ENCODE measurements at places on chromosomes 2 and 18.

DNA sequence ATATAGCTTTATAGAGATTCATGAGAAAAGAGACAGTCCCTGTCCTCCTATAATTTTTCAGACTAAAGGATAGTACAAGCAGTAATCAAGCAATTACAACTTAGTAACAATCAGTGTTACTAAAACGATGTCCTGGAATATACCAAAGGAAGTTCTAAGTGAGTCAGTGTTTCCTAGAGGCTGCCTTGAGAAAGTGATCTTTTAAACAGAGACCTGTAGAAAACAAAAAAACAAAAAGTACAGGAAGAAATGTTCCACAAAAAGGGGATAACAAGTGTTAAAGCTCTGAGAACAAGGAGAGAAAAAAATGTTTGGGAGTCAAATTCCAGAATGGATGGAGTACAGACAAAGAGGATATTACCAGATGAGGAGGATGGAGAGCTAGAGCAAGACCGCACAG, 556.4 kb downstream of the ERBB4 start:
- H3K4me1 ChIP-seq: no peaks in the 10 kb centered on the region
- no peaks in the 10 kb centered on the region for H3K36me3 ChIP-seq
- H3K27ac ChIP-seq: no peak overlapping the region
- no peak overlapping the region for H3K4me3 ChIP-seq
- DNase-seq: no peak

- DNase-seq: no peak
- no peaks in the 10 kb centered on the region for H3K36me3 ChIP-seq
- no peaks in the 10 kb centered on the region for H3K4me1 ChIP-seq
- no peaks in the 10 kb centered on the region for H3K27me3 ChIP-seq
These were observed 335.2 kb downstream of the LPIN1 start for GRCh38 chr2:12081481-12082210.

GRCh38 chr2:234865040-234865439, 86.8 kb upstream of the SH3BP4 start:
- H3K4me1 ChIP-seq: peaks cover 25% of the 10 kb centered on the region
- H3K27ac ChIP-seq: no peak overlapping the region
- DNase-seq: no peak
- H3K36me3 ChIP-seq: no peaks in the 10 kb centered on the region
- no peak overlapping the region for H3K4me3 ChIP-seq

GRCh38 chr2:120320318-120320851, 25.6 kb upstream of the INHBB start:
- no peaks in the 10 kb centered on the region for H3K27me3 ChIP-seq
- no peak for DNase-seq
- H3K27ac ChIP-seq: no peak overlapping the region
- H3K36me3 ChIP-seq: no peaks in the 10 kb centered on the region
- H3K4me1 ChIP-seq: peaks cover 11% of the 10 kb centered on the region

GRCh38 chr18:45284174-45284573, 331.1 kb upstream of the SLC14A2 start:
- no peak for DNase-seq
- no peaks in the 10 kb centered on the region for H3K36me3 ChIP-seq
- H3K27ac ChIP-seq: no peak overlapping the region
- no peaks in the 10 kb centered on the region for H3K4me1 ChIP-seq

GRCh38 chr2:204888222-204888621, 342.9 kb downstream of the PARD3B start:
- no peaks in the 10 kb centered on the region for H3K27me3 ChIP-seq
- no peaks in the 10 kb centered on the region for H3K4me1 ChIP-seq
- H3K27ac ChIP-seq: no peak overlapping the region
- H3K36me3 ChIP-seq: no peaks in the 10 kb centered on the region
- no peak overlapping the region for H3K4me3 ChIP-seq

GRCh38 chr18:33821503-33821902, 243.5 kb downstream of the ASXL3 start:
- H3K36me3 ChIP-seq: no peaks in the 10 kb centered on the region
- H3K4me1 ChIP-seq: no peaks in the 10 kb centered on the region
- H3K27me3 ChIP-seq: no peaks in the 10 kb centered on the region
- no peak overlapping the region for H3K4me3 ChIP-seq
- no peak overlapping the region for H3K27ac ChIP-seq
- DNase-seq: no peak

- H3K27me3 ChIP-seq: no peaks in the 10 kb centered on the region
- no peak for DNase-seq
- no peak overlapping the region for H3K27ac ChIP-seq
These were observed 52.8 kb upstream of the IL1RL1 start for GRCh38 chr2:102258386-102259074.

DNA sequence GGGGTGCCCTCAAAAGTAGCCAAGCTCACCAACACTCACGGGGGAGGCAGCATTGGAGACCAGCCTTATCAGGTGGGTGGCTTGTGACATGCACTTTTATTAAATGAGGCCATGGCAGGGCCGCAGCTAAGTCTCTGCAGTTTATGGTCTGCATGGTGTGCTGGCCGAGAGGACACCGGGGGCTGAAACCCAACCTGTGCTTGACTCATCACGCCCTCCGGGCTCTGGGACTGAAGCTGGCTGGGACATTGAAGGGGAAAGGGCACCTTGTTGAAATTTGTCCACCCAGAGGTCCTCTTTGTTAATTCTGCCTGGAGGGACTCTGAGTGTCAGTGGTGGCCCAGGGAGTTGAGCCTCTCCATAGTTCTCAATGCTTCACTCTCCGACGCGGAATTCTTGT, 17.7 kb upstream of the NTSR2 start:
- DNase-seq: no peak
- no peaks in the 10 kb centered on the region for H3K36me3 ChIP-seq
- H3K27me3 ChIP-seq: no peaks in the 10 kb centered on the region
- H3K27ac ChIP-seq: no peak overlapping the region
- no peak overlapping the region for H3K4me3 ChIP-seq
- peaks cover 15% of the 10 kb centered on the region for H3K4me1 ChIP-seq

DNA sequence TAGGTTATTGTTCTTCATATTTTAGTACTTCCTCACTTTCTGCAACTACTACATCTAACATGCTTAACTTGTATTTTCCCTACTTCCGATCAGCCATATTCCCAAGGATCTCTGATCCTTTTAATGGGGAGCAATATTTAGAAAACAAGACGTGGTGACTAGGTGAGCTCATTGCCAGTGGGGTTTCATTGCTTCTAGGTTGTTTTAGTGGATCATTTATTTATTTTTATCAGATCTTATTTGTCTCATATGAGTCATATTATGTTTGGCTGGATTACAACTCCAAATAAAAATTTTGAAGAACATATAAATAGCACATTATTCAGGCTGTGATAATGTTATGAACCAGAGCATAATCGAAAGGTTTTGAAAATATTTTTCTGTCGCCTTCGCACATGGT, 480.9 kb upstream of the TMEFF2 start:
- no peak for DNase-seq
- no peaks in the 10 kb centered on the region for H3K4me1 ChIP-seq
- H3K27ac ChIP-seq: no peak overlapping the region
- no peak overlapping the region for H3K4me3 ChIP-seq
- H3K36me3 ChIP-seq: no peaks in the 10 kb centered on the region

DNA sequence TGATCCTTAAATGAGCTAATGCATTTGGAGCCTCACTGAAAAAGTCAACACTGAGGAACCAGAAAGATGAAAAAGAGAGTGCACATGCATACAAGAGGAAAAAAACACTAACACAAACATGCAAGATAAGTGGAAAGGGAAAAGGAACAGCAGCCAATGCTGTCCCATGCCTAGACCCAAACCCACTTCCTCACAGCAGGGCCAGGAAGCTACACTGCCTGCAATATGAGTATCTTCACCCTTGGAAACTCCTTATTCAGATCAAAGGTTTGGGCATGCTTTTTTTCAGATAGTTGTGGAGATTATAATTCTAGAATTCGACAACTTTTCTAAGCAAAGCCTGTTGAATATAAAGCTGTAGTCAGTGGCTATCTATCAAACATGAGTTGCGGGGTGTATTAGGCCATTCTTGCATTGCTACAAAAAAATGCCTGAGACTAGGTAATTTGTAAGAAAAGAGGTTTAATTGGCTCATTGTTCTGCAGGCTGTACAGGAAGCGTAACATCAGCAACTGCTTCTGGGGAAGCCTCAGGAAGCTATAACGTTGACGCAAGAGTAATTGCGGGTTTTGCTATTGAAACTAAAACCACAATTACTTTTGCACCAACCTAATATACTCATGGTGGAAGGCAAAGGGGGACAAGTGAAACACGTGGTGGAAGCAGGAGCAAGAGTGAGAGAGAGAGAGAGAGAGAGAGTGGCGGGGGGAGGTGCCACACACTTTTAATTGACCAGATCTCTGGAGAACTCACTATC, 138.2 kb downstream of the MBD2 start:
- no peak for DNase-seq
- H3K36me3 ChIP-seq: no peaks in the 10 kb centered on the region
- H3K27me3 ChIP-seq: no peaks in the 10 kb centered on the region
- peaks cover 8% of the 10 kb centered on the region for H3K4me1 ChIP-seq

DNA sequence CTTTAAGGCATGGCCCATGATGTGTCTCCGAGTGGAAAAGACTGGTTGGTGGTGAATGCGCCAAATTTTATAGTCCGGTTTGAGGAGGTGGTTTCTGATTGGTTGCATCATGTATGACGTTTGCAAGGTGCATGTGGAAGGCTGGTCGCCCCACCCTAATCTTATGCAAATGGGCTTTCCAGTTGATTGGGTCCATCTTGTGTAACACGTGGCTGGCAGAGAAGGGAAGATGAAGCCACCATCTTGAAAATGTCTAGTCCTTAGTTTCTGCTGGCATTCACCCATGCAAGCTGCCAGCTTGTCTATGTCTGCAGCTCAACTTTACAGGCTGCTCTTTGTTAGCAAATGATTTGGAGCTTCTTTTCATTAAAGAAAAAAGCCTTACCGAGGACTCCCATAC, 132.2 kb downstream of the PIK3C3 start:
- no peak for DNase-seq
- no peak overlapping the region for H3K4me3 ChIP-seq
- H3K36me3 ChIP-seq: no peaks in the 10 kb centered on the region
- no peaks in the 10 kb centered on the region for H3K27me3 ChIP-seq
- H3K4me1 ChIP-seq: no peaks in the 10 kb centered on the region

GRCh38 chr2:15955232-15955988, 15.1 kb downstream of the MYCN start:
- no peaks in the 10 kb centered on the region for H3K4me1 ChIP-seq
- H3K36me3 ChIP-seq: no peaks in the 10 kb centered on the region
- H3K4me3 ChIP-seq: no peak overlapping the region
- DNase-seq: no peak
- no peaks in the 10 kb centered on the region for H3K27me3 ChIP-seq

GRCh38 chr2:25698752-25699151, 25.4 kb upstream of the DTNB start:
- no peaks in the 10 kb centered on the region for H3K4me1 ChIP-seq
- H3K4me3 ChIP-seq: no peak overlapping the region
- no peak overlapping the region for H3K27ac ChIP-seq
- H3K36me3 ChIP-seq: no peaks in the 10 kb centered on the region

DNA sequence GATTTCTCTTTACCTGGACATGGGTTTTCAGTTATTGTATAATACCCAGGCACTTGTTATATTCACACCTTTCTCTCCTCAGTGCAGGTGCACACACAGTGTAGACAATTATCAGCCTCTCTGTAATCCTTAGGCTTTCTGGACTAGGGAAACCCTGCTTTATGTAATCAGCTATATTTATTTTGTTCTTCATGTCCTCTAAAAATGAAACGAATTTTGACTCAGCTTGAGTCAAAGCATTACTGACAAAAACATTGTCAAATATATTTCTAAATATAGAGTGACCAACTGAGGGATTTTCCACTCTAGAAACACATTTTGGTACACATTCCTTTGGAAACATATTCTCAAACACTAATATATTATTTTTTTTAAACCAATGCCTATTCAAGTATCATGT, 144.8 kb upstream of the GULP1 start:
- DNase-seq: no peak
- H3K27me3 ChIP-seq: no peaks in the 10 kb centered on the region
- no peaks in the 10 kb centered on the region for H3K36me3 ChIP-seq
- H3K4me1 ChIP-seq: no peaks in the 10 kb centered on the region
- H3K4me3 ChIP-seq: no peak overlapping the region

DNA sequence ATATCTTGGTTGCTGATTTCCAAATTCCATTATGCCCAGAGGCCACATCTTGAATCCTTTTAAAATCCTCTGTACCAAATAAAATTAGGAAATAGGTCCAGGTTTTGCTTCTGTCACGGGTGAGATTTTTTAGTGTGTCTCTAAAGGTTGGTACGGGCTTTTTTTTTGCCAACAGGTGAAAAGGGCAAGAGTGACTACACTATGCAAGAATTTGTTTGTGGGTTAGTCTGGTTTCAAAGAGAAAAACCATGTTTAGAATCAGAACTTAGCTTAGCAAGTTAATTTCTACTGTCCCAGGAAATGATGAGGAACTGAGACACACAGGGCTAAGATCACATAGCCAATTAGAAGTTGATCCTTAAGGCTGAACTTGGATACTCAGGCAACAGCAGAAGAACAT, 41.7 kb downstream of the POLR1A start:
- H3K4me3 ChIP-seq: no peak overlapping the region
- no peak for DNase-seq
- H3K27ac ChIP-seq: no peak overlapping the region
- H3K4me1 ChIP-seq: peaks cover 4% of the 10 kb centered on the region
- H3K36me3 ChIP-seq: peaks cover 15% of the 10 kb centered on the region

- H3K36me3 ChIP-seq: no peaks in the 10 kb centered on the region
- no peaks in the 10 kb centered on the region for H3K4me1 ChIP-seq
- no peaks in the 10 kb centered on the region for H3K27me3 ChIP-seq
- no peak overlapping the region for H3K4me3 ChIP-seq
- no peak overlapping the region for H3K27ac ChIP-seq
These were observed 79.3 kb upstream of the ASAP2 start for GRCh38 chr2:9127316-9127715.

DNA sequence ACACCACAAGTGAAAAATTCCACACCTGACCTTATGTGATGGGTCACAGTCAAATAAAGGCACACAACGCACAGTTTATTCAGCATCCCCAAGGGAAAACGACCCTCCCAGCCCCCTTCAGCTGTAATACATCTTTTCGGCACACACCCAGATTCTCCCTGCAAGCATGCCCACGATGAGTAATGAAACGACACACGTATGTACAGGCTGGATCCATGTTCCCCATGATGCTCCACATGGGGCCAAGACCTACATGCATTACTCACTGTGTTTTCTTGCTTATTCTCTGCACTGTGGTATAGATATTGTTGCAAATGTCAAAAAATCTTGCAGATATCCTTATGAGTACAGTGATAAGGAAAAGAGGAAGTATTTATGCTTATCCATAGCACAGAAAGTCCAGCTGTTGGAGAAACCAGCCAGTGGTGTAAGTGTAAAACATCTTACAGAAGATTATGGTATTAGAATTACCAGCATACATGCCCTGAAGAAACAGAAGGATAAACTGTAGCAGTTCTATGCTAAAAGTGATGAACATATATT, 32.5 kb upstream of the SGPP2 start:
- H3K4me1 ChIP-seq: no peaks in the 10 kb centered on the region
- H3K27ac ChIP-seq: no peak overlapping the region
- H3K36me3 ChIP-seq: no peaks in the 10 kb centered on the region
- no peaks in the 10 kb centered on the region for H3K27me3 ChIP-seq
- DNase-seq: no peak

- H3K27ac ChIP-seq: no peak overlapping the region
- H3K36me3 ChIP-seq: no peaks in the 10 kb centered on the region
- DNase-seq: no peak
- no peaks in the 10 kb centered on the region for H3K27me3 ChIP-seq
- no peaks in the 10 kb centered on the region for H3K4me1 ChIP-seq
These were observed 571.7 kb upstream of the FANCL start for GRCh38 chr2:58812771-58813344.
